Pancreas (tissue), 10 donors: ENCODE measurements at places on chromosomes 2 and 18.

DNA sequence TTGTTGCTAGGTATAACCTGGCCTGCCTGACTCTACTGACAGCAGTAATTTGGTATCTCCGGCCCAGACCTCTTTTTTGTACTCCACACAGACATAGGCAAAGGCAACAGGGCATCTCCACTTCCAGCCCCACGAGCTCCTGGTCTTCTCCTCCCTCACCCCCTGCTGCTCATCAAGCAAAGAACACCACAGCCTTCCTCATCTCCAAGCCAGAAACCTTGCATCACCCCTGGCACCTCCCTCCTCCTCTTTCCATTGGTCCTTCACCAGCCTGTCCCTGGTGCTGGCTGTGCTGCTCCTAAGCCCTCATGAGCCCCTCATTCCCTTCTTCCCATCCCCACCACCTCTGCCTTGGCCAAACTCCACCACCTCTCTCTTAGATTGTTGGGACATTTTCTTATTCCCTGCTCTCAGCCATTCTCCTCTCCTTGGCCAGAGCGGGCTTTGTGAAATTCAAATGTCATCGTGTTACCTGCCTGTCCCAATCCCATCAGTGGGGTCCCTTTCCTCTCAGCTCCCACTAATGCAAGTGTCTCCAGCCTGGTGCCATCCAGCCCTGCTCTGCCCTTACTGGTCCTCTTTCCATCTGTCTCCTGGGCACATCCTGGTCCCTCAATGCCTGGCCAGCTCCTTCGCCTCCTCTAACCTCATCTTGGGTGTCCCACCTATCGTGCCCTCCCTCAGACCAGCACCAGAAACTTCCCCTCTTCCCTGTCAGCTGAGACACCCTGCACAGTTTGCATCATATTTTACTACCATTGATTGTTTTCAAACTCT lies 77.4 kb downstream of the INHBB start:
- no peaks in the 10 kb centered on the region for H3K36me3 ChIP-seq
- no peak overlapping the region for H3K27ac ChIP-seq
- DNase-seq, result no peak
- no peaks in the 10 kb centered on the region for H3K27me3 ChIP-seq

DNA sequence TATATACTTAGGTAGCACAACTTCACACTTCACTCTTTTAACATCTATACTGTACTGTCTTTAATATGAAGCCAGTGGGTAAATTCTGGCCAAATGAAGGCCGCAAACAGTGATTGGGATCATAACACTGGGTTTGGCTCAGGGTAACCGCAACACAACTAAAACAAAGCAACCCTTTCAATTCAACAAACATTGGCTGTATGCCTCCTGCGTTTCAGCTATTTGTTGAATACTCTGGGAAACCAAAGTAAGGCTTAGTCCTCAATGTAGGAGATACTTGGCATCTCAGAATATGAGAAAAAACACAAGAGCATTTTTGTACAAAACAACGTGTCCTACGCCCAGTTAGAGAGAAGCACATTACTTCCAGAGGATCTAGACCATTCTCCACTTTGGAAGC lies 693.3 kb upstream of the KLHL29 start:
- no peak overlapping the region for H3K27ac ChIP-seq
- no peak overlapping the region for H3K4me3 ChIP-seq
- no peaks in the 10 kb centered on the region for H3K27me3 ChIP-seq
- no peaks in the 10 kb centered on the region for H3K36me3 ChIP-seq
- DNase-seq, result no peak

- no peak overlapping the region for H3K4me3 ChIP-seq
- no peaks in the 10 kb centered on the region for H3K27me3 ChIP-seq
- no peaks in the 10 kb centered on the region for H3K36me3 ChIP-seq
Measured at GRCh38 chr18:59952283-59953007, 52.6 kb downstream of the PMAIP1 start.

- no peaks in the 10 kb centered on the region for H3K36me3 ChIP-seq
- H3K27ac ChIP-seq, result no peak overlapping the region
- peaks cover 26% of the 10 kb centered on the region for H3K4me1 ChIP-seq
- no peaks in the 10 kb centered on the region for H3K27me3 ChIP-seq
- no peak for DNase-seq
Measured at GRCh38 chr2:79181617-79182016, 22.1 kb upstream of the REG3A start.

DNA sequence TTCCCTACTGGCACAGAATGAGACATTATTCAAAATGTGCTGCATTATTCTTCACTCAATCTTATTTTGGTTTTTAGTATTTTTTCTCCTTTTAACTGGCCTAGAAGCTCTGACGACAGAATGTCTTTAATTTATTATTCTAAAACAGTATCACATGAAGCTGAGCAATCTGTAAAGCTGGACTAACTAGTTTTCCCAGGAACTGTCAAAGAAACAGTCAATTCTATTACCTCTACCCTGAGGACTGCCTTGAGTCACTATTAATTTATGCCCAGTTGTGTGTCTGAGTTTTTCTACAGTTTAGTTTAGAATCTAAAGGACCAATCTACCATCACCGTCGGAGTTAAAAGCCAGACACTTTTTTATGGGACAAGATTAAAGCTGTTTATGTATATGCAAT lies 31.6 kb downstream of the MBD2 start:
- no peaks in the 10 kb centered on the region for H3K4me1 ChIP-seq
- no peaks in the 10 kb centered on the region for H3K36me3 ChIP-seq
- no peaks in the 10 kb centered on the region for H3K27me3 ChIP-seq
- no peak overlapping the region for H3K27ac ChIP-seq
- no peak for DNase-seq
- H3K4me3 ChIP-seq, result no peak overlapping the region

DNA sequence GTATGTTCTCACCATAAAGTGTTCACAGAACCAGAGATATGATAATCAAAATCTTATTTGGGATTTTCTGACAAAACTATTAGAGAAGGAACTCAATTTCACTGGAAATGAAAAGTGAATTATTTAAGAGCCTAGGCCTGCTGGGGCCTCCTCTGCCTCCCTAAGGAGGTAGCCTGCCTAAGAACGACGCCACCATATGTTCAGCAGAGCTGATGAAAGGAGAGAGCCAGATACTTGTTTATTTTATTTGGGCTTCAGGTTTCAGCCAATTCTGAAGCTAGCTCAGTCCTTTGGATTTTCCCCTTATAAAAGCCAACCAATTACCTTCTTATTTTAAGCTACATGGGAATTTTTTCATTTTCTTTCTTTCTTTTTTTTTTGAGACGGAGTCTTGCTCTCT lies 433.1 kb upstream of the MAP2 start:
- no peaks in the 10 kb centered on the region for H3K36me3 ChIP-seq
- H3K4me3 ChIP-seq, result no peak overlapping the region
- H3K27ac ChIP-seq, result no peak overlapping the region
- no peaks in the 10 kb centered on the region for H3K27me3 ChIP-seq
